Activated CD8-positive, alpha-beta memory T cell treated with anti-CD3 and anti-CD28 coated beads for 1 hour (primary cell): ENCODE measurements at places on chromosomes 6 and 20.

DNA sequence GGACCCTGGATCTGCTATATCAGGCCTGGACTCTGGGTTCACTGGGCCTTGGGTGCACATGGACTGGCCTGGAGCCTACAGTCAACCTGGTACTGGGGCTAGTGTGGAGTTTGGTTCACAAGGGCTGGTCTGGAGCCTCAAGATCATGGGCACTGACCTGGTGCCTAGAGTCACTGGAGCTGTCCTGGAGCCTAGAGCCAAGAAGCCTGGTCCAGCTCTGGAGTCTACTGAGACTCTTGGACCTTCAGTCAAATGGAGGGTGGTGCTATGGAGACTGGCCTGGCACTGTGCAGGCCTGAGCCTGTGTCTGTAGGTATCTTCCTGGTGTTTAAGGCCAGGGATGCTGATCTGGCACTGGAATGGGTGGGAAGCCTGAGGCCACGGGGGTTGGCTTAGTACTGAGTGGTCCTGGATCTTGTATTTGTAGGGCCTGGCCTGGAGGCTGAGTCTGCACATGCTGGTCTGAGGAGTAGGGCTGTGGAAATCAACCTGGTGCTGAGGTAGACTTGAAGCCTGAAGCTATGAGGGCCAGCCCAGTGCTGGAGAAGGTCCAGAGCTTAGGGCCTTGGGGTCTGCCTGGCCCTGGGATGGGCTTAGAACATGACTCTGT lies 16.5 kb upstream of the WFDC9 start:
- no peak for DNase-seq

- DNase-seq, result no peak
Measured at GRCh38 chr6:81897793-81898192, 145.3 kb upstream of the TENT5A start.

GRCh38 chr6:76553256-76553655 lies 480.8 kb upstream of the IMPG1 start:
- DNase-seq, result no peak

DNA sequence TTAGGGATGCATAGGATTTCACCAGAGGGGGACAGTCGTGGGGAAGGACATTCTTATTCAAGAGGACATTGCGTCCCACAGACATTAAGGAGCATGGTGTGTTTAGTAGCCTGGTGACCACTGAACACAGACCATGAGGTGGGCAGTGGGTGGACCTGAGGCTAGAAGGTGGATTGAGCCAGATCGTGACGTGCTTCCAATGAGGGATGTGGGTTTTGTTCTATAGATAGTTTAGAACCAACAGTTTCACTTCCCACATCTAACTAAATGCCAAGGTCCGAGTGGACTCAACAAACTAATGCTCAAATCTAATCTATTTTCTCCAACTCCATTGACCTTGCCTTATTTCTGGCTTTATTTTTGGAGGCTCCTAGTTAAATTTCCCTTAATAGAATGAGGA lies 58.5 kb downstream of the OGFRL1 start:
- DNase-seq, result no peak

GRCh38 chr20:31566658-31567379 lies 38.3 kb upstream of the ID1 start:
- DNase-seq, result no peak

DNA sequence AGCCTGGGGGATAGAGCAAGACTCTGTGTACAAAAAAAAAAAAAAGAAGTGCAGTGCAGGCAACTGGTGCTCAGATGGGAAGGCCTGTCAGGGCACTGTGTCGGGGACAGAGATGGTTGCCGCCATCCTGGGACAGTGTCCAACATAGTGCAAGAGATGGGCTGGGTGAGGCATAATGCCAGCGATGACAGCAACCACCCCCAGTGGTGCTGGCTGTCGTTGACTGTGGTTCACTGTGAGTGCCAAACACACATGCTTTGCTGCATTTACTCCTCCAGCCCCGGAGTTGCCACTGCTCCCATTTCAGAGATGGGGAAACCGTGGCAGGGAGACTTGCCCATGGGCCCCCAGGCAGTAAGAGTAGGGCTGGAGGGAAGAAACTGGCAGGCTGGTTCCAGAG lies 5.2 kb upstream of the C20orf203 start:
- DNase-seq, result no peak

DNA sequence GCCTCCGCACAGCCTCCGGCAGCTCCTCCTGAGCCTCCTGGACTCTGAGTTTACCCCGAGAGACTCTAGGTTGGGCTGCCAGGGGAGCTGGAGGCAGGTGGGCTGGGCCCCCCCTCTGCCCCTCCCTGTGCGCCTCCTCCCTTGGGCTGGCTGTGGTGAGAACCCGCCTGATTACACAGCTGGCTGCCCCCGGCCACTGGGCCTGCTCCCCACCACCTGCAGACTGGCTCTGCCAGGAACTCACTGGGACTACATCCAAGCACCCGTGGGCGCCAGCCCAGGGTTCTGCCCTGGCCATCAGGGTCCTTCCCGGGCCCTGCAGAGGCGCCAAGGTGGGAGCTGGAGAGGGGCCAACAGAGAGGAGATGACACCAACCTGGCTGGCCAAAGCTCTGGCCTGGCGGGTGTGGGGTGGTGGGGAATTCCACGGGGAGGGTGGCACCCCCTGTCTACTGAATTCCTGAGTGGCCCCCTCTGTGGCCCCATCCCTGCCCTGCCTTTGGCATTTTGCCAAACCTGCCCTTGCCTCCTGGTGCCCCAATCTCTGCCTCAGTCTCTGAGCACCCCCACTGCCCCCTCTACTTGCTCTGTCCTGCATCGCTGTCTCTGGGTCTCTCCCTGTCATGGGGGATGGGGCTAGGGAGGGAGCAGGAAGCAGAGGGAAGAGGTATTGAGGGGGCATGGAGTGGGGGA lies 21.9 kb upstream of the CDH22 start:
- no peak for DNase-seq

- DNase-seq, result peak; percentile 37
Measured at GRCh38 chr6:144013486-144013909, 5.4 kb upstream of the PLAGL1 start.

DNA sequence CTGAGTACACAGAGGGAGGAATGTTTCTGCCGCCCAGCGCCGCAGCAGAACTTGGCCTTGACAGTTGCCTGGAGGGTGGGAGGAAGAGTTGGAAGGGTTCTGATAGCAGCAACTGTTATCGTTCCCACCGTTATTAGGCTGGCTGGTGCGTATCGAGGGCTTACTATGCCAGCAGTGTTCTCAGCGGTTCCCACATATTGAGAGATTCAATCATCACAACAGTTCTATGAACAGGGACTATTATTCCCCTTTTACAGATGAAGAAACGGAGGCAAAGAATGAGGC lies 380.1 kb upstream of the SULF2 start:
- DNase-seq, result no peak

DNA sequence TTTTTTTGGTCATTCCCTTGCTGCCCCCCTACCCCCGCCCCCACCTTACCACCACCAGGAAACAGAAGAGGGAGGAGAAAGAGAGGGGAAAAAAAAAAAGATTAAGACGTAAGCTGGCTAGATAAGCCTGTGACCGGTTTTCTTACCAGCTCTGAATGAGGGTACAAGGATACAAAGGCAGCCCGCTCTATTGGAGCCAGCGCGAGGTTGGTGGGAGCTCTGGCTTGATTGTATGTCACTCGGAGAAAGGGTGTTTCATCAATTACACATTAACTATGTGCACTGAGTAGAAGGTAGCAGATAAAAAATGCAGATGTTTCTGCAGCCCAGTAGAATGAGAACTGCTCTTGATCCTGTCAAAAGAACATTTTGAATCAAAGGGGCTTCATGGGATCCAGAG lies 28.6 kb upstream of the OLIG3 start:
- DNase-seq, result no peak

DNA sequence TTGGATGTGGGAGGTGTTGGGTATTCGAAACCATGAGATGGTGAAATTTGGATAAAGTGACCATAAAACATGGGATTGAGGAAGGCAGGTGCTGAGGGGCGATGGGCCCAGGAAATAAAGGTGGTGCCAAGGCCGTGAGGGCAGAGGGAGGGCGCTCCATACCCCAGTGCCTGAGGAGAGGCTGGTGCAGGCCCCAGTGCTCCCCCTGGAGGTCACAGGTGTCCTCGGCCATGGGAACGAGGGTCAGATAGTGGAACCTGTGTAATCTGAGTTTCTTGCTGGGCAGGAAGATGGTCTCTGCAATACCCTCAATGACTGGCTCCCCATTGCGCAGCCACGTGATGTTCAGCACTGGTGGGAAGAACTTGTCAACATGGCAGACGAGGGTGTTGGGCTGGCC lies 16.2 kb downstream of the HLA-DPB1 start:
- peak; percentile 39 for DNase-seq

- DNase-seq, result no peak
Measured at GRCh38 chr20:50267041-50267865, 76.6 kb downstream of the CEBPB start.

DNA sequence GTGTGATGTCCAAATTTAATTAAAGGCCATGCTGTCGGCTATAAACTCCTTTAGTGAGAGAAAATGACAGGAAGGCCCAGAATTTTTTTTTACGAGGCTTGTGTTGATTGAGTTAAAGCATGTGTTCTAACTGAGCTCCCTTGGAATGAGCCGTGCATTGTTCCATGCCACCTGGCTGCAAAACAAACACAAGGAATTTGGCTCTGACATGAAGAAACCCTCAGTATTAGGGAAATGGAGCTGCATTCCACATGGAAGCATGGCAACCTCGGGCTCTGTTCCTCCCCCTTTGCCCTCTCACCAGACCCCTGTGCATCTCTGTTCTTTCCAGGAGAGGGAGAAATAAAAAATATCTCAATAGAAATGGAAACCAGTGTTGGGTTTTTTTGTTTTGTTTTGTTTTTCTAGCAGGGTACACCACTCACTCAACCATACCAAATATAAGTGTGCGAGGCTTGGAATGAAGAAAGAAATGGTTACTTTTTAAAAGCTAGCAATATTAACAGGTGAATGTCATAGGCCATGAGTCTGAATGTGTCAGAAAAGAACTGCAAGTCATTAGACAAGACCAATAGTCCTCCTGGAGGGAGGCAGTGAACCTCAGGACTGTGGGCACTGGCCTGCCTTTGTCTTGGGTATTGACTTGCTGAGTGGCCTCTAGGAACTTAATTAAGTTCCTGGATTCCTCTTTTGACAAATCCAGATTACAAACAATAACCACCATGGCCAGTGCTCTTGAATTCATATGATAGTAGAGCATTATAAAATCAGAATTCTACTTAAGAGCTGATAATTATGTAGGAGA lies 935.1 kb downstream of the KIF16B start:
- DNase-seq, result no peak

GRCh38 chr20:37395410-37395797 lies 49.5 kb downstream of the SRC start:
- DNase-seq, result no peak

DNA sequence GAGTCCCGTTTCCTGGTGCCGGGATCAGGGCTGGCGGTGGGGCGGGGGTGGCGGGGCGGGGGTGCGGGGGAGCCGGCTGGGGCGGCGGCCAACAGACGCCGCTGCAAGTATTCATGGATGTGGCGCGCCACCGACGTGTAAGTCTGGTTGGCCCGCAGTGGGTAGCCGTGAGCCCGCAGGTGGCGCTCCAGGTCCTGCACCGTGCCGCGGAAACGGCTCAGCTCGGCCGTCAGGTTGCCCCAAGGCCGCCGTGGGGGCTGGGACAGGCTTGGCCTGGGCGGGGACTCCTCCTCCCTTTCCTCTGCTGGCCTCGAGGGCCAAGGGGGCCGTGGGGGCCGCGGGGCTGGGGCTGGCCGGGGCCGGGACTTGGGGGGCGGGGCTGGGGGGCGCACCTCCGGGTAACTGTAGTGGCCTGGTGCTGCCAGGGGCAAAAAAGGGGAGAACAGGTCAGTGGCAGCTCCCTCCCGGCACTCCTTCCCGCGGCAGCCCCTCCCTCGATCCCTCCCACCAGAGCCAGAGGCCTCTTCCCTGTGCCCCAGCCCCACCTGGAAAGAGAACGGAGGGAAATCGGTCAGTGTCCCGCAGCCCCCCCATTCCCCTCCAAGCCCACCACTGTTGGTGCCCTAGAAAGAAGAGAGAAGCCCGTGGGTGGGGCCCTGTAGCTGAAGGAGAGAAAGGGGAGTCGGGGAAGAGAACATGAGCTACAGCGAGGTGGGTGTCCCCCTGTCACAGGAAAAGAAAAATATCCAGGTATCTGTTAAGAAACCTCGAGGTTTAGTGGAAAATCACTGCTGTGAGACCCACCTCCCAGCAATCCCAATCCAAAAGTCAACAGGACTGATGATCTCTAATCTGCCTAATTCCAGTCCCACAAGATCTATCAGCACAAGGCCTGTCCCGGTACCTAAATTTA lies 21.3 kb downstream of the TNXB start:
- DNase-seq, result peak; percentile 19

GRCh38 chr20:38889792-38890496 lies 36.3 kb upstream of the FAM83D start:
- no peak for DNase-seq

DNA sequence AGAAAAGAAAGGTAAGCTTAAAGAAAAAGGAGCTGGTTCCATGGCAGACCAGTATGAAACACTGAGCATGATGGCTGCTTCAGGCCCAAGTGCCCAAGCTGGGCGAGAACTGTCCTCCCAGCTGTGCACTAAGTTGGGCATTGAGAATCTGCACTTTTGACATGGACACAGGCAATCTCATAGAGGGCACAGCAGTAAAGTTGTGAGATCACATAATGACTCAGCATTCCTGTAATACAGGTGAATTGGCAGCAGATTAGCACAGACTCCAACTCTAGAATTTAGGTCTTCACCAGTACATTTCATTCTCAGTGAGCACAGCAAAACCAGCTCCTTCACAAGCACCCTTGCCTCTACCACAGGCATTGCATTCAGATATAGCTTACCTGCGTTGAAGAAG lies 343.4 kb downstream of the PKHD1 start:
- no peak for DNase-seq

GRCh38 chr6:83767033-83767432 lies 58.1 kb upstream of the SNAP91 start:
- no peak for DNase-seq

- no peak for DNase-seq
Measured at GRCh38 chr6:106927531-106928398, 46.8 kb downstream of the CD24 start.

DNA sequence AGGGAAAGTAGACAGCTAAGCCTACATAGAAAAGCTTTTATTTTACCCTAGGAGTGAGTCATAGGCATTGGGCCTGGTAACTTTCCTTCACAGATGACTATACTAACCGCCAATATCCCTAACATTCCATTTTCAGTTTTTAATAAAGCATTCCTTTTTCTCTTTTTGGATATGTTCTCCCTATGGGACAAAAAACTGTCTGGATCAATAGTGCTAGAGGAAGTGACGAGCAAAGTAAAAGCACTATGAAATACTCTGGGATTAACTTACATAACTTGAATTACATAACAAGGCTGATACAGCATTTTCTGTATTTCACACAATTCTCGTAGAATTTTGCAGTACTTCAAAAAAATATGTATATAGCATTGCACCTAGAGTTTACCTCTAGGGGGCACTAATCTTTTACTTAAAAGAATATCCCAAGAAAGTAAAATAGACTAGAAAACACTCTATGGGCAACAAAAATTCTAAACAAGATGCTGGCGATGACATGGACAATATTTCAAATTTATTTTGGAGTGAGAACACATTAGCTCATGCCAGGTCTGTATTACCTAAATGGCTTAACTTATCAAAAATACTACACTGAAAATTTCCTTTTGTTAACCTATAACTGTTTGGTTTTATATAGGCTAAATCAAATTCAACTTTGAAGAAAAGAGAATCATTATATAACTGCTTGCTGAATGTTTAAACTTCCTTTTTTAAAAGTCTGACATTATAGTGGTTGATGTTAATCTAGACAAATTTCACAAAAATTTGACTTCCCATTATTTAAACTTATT lies 66.3 kb upstream of the DST start:
- DNase-seq, result no peak
